Mesendoderm (in vitro differentiated cells): ENCODE measurements at places on chromosomes 2 and 18.
A peak's percentile ranks its signal among the peaks of the same experiment; 100 is the strongest.

DNA sequence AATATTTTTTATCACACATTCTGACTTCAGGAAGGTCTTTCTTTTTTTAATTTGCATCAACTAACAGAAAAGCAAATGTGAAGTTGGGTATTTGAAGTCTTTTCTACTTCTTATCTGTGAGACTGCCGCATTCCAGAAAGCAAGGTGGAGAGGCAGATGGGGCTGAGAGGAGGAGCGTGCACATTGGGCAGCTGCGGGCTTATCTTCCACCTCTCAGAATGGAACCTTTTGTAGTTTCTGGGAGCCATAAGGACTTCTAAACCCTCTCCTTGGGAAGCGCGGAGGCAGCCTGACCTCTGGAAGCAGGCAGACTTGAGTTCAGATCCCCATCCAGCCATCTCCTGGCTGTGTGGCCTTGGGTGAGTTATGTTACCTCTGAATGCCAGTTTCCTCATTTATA is 3.9 kb downstream of the MAPRE3 start:
- DNase-seq, result no peak

- DNase-seq, result peak; percentile 77
These were observed 63.9 kb downstream of the PHLPP1 start for GRCh38 chr18:62778976-62779869.

DNA sequence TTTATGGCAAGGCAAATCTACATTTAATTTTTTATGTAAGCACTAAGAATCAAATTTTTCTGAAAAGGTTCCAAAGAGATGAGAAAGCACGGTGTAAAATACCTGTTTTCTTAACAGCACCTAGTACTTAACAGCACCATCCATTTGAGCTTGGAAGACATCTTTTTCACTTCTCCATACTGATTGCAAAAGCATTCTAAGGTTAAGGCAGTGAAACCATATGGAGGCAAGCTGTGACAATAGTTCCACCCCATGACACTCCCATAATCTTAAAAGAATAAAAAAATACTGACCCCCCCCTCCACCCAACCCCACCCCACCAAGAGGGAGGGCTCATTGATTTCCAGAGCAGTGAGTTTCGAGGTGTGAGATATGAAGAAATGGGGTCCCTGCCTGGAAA is 60.6 kb downstream of the ZCCHC2 start:
- DNase-seq, result no peak

DNA sequence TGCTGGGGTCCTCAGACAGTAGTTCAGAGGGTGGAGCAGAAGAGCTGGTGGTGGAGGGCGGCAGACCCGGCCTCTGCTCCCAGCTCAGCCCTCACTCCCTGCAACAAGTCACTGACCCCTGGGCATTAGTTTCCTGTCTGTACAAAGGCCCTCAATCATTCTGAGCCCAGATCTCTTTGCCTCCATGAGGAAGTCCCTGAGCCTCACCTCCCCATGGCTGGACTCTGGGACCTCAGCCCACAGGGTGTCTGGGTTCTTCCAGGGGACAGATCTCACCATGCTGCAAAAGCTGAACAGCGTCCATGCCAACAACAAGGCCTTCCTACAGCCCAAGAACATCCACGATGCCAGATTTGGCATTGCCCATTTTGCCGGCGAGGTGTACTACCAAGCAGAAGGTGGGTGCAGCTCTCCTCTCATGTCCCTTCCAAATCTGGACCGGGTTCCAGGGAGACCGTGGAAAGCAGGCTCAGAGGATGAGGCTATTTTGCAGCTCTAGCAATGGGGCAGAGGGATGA is 49.1 kb downstream of the MYO7B start:
- no peak for DNase-seq

- DNase-seq, result no peak
These were observed 15.7 kb downstream of the GRHL1 start for GRCh38 chr2:9967053-9967775.

DNA sequence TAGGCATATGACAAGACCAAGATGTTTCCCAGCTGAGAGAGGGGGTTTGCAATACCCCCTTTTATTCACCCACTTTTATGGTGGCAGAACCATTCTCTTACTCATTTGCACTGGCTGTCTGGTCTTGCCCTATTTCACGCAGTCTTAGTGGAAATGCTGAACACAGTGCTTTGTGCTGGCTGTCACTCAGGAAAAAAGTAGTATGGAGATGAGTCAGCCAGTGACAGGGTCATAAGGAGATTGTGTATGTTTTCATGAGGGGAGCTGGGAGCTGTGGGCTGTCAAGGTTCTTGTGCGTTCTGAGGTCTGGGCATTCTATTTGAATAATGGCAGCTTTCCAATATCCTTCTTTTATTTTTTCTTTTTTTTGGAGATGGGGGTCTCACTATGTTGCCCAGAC is 10.9 kb upstream of the CNRIP1 start:
- DNase-seq, result no peak

- DNase-seq, result no peak
These were observed 32.7 kb downstream of the SERPINB8 start for GRCh38 chr18:64002581-64002980.

DNA sequence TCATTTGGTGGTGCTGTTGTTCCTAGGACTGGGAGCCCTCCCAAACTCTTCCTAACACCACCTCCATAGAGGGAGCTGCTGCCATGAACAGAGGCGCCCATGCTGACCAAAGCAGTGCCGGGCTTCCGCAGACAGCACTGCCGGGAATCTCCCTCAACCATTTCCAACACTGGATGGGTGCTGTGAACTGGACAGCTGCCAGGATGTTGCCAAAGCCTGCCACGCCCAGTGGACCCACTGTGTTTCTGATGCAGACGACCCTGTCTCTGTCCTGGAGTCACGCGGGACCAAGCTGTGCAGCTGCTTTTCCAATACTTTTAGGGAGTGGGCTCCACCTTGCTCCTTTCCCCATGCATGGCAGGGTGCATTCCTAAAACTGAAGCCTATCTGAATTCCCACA is 16.9 kb upstream of the GNAL start:
- no peak for DNase-seq

DNA sequence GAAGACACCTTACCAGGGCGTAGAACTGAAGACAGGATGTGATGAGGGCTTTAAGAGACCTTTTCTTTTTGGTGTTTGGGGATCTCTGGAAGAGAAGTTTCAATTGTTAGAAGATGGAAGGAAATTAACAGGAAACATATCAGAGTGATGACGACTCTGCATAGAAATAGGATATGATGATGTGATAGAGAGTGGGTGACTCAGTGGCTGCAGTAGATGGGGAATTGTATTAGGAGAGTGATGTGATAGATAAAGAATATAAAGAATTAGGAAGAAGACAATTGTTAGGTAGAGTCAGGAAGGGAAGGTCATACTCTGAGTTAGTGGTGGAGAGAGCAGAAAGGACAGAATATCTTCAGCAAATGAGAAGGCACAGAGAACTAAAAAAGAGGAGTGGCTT is 593.9 kb downstream of the NYAP2 start:
- no peak for DNase-seq

DNA sequence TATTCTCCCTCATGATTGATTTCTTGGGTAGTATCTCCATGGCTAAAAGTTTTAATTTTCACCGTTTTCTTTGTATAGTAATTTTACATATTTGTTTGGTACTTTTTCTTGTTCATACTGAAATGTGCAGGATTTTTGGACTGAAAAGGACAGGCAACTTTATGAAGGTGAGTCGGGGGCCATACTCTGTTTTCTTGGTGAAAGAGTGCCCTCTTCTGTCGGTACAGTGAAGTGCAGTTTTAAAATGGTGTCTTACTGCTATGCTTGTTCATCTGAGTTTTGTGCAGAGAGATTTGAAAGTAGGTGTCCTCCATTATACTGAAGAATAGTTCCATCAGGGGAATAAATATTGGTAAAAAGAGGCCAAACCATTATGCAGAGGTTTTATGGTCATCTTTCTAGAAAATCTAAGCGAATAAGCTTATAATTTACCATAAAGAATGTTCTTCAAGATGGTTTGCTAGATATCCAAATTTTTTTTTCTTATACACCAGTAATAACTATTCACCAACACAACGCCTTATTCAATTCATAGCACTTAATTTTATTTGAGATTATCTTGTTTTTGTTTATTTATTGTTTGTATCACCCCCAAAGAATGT is 8.7 kb upstream of the SERPINB13 start:
- peak; percentile 54 for DNase-seq

- DNase-seq, result no peak
These were observed 301.5 kb downstream of the NDUFA10 start for GRCh38 chr2:239723486-239724193.

DNA sequence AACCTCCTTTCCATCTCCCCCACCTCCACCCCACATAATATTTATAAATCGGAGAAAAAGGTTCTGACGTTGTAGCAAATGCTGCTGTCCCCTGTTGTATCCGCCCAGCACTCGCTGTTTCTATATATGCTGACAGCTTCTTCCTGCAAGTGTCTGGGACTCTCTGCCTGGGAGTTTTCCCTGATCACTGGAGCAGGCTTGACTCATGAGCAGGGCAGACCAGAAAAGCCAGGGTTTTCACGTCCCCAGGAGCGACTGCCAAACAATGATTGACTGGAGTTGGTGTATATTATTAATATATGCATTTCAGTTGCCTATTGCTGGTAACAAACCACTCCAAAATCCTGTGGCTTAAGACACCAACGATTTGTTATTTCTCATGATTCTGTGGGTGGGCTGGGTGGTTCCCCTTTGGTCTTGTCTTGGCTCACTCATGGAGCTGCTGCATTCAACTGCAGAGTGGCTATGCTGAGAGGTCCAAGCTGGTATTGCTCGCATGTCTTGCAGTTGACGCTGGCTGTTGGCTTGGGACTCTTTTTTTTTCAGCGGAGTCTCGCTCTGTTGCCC is 21.2 kb upstream of the ASXL2 start:
- DNase-seq, result no peak

GRCh38 chr2:108384662-108385393 is 7.1 kb downstream of the SULT1C4 start:
- no peak for DNase-seq

GRCh38 chr2:63692002-63692606 is 103.3 kb downstream of the MDH1 start:
- DNase-seq, result peak; percentile 30

GRCh38 chr2:128280901-128281321 is 37.8 kb downstream of the HS6ST1 start:
- no peak for DNase-seq

GRCh38 chr2:233402346-233402745 is 48.1 kb downstream of the DGKD start:
- no peak for DNase-seq

DNA sequence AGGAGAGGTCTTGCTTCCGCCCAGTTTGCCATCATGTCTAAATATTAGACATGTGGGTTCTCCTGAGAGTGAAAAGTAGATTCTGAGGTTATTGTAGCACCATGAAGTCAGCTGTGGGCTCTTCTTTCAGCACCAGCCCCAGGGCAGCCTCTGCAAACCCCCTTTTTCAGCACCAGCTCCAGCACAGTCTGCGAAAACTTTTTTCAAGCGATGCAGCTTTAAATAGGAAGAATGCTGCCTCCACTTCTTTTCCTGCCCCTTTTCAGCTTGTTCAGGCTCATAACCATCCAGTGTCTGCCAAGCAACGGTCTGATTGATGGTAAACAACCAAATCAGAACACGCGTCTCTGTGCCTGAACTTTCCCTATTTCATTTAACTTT is at the start of gene COL5A2:
Gene COL5A2, minus strand, starts transcription at position 192 of the 381 bp plus-strand sequence. Its CDS starts 157 bp downstream, at position 35.
- DNase-seq, result peak; percentile 90

DNA sequence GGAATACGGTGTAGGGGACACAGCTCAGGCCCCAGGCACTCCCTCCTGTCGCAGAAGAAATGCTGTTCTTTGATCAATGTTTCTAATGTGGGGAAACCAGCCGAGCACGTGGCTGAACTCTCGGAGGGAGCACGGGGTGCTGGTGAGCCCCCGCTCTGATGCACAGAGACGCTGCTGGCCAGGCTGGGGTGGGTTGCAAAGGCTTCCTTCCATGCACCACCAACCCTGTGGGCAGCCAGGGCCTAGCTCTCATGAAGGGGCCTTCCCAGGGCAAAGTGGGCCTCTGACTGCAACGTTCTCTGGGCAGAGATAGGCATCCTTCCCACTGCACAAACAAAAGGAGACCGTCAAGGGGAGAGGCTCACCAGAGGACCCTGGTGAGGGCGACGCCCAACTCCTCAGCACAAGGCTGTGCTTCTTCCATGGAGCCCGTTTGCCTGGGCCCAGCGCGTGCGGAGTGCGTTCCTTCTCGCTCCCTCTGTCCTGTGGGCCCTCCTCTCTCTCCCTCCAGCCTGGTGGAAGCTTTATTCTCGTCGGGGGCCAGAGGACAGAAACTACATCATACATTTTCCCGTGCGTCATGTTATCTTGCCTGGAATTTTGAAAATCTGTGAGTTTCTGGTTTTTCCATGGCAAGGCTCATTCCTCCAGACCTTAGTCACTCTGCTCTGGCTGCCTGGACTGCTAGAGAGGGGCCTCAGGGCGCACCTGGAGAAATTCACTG is 61.1 kb upstream of the SP3 start:
- peak; percentile 76 for DNase-seq

DNA sequence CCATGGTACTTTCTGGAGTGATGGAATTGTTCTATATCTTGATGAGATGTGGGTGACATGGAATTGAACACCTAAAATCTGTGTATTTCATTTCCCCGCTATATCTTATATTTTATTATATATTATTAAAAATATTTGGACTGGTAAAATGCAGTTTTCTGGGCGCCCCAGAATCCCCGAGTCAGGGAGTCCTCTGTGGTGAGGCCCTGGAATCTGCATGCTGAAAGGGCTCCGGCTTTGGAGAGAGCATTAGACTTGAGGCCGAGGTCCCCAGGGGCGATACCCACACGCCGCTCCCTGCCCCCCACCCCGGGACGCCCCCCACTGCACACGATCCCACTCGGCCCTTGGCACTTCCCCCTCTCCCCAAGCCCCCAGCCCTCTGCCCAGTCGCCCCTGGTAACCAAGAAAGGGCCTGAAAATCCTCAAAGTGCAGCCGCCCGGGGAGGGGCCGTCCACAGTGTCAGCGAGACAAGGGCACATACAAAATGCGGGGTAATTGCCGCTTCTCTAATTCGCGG is 126.0 kb downstream of the ZFP36L2 start:
- DNase-seq, result no peak

- DNase-seq, result no peak
These were observed 585 bp upstream of the ANAPC1 start for GRCh38 chr2:111884592-111884964.
